ENCODE measurements at places on chromosomes 6 and 20. TPM values are rescaled to one million over a fixed set of nuclear protein-coding genes. Genes with fewer than 3 reads are reported as not detected.

PGK2 gene
- total RNA-seq, result not detected

KCNS1 gene
- 0.07 TPM for total RNA-seq

C20orf202 gene
- total RNA-seq, result 0.26 TPM

RHAG gene
- not detected for total RNA-seq

SLC13A3 gene
- 5.0 TPM for total RNA-seq
